ENCODE measurements at places on chromosomes 11 and 22.

GRCh38 chr11:95849087-95849825, 59.0 kb downstream of the CEP57 start:
- peak; percentile 44 for DNase-seq

DNA sequence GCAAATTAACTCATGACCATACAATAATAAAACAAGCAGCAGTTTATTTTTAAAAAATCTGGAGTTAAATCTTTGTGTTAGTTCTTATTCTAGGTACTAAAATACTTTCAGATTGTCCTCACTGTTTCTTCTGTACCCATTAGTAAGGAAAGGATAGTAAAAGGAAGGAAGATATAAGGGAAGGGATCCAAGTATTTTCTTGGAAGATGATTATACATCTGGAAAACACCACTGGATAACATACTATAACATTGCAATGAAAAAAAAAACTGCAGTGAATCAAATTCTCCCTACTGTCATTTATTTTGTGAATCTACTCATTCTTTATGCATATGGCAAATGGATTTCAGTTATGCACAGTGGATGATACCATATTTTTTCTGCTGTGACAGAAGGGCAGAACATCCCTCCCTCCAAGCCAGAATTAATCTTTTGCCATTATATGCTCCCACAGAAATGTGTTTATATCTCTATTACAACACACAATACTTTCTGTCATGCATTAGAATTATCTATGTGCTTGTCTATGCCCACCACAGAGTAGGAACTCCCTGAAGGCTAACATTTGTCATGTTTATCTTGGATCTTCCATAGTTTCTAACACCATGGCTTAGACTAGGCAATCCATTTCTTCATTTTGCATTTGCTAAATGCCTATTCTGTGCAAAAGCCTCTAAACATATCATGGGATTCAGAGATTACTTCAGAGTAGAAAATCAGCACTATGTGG, 282.3 kb upstream of the CTSC start:
- DNase-seq, result no peak

GRCh38 chr11:120658071-120658423, 146.5 kb downstream of the GRIK4 start:
- no peak for DNase-seq

GRCh38 chr11:46492532-46492931, 101.0 kb upstream of the CHRM4 start:
- peak; percentile 74 for DNase-seq

DNA sequence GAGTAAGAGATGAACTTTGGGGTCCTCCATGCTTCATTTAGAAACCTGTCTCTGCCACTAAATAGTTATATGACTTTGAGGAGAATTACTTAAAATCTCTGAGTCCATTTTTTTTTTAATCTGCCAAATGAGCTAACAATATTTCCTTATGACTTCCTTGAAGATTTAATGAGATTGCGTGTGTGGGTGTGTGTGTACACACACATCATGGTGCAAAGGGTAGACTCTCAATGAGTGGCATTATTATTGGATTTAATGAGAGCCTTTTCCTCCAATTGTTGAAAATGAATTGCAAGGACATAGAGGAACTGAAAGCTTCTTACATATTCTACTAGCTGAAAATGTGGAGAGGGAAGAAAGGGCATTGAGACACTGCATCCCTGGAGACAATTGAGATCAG, 573.5 kb upstream of the LUZP2 start:
- DNase-seq, result no peak

- no peak for DNase-seq
Observed at GRCh38 chr22:48737461-48738203, 1090.0 kb downstream of the BRD1 start.

DNA sequence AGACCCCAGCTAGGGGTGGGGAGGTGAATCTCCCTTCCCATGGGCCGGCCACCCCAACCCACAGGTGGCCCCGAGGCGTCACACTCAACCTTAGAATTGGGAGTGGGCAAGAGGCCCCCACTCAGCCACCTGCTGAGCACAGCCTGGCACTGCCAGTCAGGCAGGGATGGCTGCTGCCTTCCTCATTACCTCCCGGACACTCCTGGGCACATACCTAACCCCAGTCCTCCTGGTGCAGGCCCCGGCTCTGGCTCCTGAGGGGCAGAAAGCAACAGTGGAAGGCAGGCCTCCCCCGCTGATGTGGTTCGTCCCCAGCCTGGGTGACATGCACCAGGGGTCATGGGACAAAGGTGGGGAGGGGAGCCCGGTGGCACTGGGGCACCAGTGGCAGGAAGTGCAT, 103.6 kb downstream of the MPPED1 start:
- no peak for DNase-seq

DNA sequence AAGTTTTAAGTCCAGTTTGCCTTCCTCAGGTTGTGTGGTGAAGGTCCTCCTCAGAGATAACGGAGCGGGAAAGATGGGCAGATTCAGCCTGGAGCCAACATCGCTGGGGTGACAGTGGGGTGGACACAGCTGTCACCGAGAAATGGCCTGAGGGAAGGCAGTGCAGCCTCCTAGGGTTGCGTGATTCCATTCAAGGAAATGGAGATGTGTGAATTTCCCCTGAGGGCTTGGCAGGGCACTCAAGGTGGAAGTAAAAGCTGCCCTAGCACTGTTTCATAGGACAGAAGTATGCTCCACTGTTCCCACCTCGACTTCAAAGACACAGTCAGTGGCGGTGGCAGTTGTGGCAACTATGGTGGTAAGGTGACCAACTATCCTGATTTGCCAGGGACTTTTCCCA, 15.4 kb upstream of the CAT start:
- DNase-seq, result no peak

DNA sequence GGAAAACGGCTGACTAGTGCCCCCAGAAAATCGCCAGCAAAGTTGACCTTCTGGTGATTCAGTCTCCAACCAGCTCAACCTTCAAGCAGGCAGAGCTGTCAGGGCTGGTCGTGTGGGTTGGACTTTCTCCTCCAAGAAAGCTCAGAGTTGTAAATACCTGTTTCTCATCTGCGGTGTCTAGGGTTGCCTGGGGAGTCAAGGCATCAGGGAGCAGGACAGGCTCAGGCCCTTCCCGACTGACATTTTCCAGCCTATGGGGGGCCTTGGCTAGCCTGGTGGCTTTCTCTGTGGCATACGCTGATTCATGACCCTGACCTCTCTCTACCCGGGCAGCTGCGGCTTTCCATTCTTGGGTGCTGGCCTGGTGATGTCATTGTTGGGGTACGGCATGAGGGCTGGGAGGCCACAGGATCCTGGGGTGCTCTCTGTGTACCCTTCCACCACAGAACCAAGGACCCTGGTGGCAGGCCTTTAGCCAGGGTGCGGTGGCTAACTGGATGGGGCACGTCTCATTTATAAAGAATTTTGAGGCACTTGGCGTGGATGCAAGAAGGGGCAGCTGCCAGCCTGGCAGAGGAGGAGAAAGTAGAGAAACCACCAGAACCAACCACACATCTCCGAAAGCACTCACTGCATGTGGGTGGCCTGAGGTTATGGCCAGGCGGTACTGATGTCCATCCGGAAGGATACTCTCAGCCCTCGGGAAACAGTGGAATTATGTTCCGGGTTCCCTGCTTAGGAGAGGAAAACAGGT, 64.9 kb downstream of the BCR start:
- no peak for DNase-seq

- no peak for DNase-seq
Observed at GRCh38 chr11:13225038-13226001, 52.3 kb upstream of the BMAL1 start.

- peak; percentile 49 for DNase-seq
Observed at GRCh38 chr11:96228473-96228891, 114.5 kb downstream of the MAML2 start.

- DNase-seq, result peak; percentile 56
Observed at GRCh38 chr22:43148581-43148980, 2.8 kb upstream of the TSPO start.

- DNase-seq, result no peak
Observed at GRCh38 chr22:40175611-40176244, 2.0 kb upstream of the TNRC6B start.

GRCh38 chr22:44889255-44889878, 120.4 kb downstream of the PHF21B start:
- no peak for DNase-seq

DNA sequence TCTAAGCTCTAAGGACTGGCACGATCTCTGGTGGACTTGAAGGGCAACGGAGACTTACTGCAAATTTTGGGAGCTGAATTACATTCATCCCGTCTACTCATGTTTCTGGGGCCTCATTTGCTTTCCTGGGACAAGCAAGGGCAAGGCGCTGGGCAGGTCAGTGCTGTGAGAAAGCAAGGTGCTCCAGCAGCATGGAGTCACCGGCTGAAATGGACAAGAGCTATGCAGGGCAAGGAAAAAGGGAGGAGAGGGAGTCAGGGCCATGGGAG, 25.6 kb downstream of the FLI1 start:
- DNase-seq, result no peak

- no peak for DNase-seq
Observed at GRCh38 chr11:106794058-106794457, 224.2 kb downstream of the GUCY1A2 start.

GRCh38 chr11:15840966-15841365, 515.4 kb downstream of the SOX6 start:
- no peak for DNase-seq

DNA sequence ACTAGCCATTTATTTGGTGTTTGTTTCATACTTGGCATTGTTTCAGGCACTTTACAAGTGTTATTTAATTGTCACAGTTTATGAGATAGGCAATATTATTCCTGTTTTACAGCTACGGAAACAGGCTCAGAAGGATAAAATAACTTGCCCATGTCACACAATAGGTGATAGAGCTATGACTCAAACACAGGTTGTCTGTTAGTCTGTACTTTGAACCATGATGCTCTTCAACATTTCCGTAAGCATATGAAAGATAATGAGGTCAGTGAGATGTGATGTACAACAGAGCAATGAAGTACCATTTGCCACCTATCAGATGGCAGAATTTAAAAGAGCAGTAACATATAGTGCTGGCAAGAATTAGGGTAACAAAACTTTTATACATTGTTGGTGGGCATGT, 15.3 kb downstream of the TUG1 start:
- no peak for DNase-seq

GRCh38 chr11:45470151-45470793, 184.1 kb upstream of the SYT13 start:
- no peak for DNase-seq

DNA sequence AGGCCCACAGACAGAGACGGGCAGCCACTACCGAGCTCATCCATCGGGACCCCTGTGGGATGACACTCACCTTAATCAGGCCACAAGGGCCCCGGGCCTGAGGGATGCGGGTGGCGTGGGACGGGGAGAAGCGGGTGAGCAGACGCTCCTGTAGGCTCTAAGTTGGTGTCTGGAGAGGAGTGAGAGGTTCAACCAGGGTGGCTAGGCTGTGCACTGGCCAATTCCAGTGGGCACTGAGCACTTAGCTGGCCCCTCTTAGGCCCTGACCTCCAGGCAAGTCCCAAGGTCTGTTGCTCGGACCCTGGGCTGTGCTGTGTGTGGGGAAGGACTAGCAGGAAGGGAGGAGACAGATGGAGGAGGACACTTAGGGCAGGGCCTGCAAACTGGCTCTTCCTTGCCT, 139.3 kb downstream of the ST3GAL4 start:
- no peak for DNase-seq

- peak; percentile 46 for DNase-seq
Observed at GRCh38 chr11:71451596-71452198, 1.3 kb upstream of the NADSYN1 start.

Data from transverse colon (tissue), 4 donors.